T-cell (primary cell): ENCODE measurements at places on chromosomes 6 and 20.

DNA sequence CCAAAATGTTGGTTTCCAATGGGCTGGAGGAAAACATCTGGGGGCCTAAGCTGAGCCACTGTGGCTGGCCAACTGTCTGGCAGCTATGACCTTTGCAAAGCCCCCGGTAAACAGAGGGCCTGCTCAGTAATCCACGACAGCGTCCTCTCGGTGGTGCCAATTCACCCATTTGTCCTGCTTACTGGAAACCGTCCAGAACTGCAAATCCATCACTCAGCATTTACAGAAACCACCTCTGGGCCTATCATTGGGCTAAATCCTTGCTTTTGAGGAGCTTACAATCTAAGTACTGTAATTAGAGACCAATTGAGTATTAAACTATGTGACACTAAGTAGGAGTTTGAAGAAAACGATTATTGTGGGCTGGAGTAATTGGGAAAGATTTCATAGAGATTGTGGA lies 31.0 kb downstream of the ADAT2 start:
- no peak for DNase-seq

DNA sequence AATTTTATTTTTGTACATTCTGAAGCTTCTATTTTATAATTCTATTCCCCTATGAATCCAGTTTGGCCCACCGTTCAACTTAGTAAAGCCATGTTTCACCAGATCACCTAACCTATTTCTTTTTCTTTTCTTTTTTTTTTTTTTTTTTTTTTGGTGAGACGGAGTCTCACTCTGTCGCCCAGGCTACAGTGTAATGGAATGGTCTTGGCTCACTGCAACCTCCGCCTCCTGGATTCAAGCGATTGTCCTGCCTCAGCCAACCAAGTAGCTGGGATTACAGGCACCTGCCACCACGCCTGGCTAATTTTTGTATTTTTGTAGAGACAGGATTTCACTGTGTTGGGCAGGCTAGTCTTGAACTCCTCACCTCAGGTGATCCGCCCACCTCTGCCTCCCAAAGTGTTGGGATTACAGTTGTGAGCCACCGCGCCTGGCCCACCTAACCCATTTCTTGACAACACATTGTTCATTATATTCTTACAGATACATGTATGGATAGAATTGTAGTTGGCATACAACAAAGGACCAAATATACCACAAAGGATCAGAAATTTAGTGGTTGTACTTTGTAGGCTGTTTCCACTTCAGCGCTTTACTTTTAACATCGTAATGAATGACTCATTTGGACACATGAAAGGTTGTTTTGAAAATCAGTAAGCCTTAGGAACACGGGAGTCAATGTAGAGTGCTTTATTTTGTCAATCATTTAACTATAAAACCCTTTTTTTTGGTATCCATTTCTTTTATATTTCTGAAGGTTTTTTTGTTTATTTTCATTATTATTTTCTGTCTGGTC lies 63.2 kb downstream of the GJA1 start:
- DNase-seq, result no peak

DNA sequence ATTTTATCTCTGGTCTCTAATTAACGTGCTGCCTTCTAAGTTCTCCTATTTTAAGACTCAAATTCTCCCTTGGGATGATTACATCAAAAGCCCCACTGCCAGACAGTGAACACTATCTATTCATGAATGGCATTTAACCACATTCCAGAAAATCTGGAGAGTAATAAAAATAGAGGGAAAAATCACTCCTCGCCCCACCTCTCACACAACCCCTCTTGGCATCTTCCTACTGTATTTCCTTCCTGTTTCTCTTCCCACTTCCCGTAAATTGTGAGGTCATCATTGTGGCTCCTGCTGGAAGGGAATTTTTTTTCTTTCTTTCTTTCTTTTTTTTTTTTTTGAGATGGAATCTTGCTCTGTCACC lies 31.5 kb downstream of the RAB44 start:
- no peak for DNase-seq

- DNase-seq, result no peak
Observed at GRCh38 chr6:29506446-29507067, 18.8 kb upstream of the MAS1L start.

- DNase-seq, result no peak
Observed at GRCh38 chr6:101398716-101399615, 5.5 kb downstream of the GRIK2 start.

DNA sequence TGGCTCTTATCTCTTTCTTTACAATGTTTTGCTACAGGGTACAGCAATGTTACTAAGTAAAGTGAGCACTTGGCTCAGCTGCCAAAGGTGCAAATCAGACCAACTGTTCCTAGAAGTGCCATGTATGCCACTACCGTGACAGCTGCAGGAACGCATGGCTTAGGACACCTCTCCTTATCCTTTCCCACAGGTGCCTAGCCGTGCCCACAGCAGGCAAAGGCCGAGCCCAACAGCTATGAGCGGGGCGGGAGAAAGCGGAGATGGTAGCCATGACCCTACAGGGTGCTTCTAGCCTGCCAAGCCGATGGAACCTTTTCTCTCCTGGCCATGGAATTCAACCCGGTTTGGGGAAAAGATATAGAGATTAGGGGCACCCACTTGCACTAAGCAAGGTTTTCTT lies 97.1 kb downstream of the FAXC start:
- DNase-seq, result no peak

GRCh38 chr6:32178547-32179440 lies 589 bp downstream of the RNF5 start:
- no peak for DNase-seq

DNA sequence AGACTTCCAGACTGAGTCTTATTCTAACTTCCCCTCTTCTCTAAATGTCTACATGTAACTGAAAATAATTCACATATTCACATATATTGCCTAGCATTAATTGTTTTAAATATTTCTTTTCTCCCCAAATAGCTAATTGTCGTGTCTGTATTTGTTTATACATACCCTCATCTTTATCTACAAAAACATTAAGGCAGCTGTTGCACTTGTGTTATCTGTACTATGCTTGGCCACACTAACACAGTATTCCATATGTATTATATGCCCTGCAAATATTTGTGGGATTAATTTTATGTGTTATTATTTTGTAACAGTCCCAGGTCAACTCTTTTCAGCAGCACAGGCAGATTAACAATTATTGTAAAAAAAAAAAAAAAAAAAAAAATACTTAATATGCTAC lies 11.7 kb downstream of the HDAC2 start:
- no peak for DNase-seq

DNA sequence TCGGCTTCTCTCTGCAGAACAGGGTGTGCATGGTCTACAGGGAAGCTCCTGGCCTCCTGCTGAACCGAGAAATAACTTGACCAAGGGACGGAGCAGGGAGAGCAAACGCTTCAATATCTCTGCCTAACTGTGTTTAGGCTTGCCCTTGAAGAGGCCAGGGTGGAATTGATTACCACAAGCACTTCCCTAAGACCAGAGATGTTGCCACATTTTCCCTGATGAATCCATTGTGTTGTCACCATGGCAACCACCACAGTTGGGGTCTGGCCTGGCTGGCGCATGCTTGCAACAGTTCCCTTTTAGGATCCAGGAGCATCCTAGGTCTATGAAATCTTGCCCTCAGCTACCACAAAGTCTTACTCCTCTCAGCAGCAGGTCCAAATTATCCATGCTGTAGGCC lies 213.5 kb upstream of the SULF2 start:
- DNase-seq, result no peak

DNA sequence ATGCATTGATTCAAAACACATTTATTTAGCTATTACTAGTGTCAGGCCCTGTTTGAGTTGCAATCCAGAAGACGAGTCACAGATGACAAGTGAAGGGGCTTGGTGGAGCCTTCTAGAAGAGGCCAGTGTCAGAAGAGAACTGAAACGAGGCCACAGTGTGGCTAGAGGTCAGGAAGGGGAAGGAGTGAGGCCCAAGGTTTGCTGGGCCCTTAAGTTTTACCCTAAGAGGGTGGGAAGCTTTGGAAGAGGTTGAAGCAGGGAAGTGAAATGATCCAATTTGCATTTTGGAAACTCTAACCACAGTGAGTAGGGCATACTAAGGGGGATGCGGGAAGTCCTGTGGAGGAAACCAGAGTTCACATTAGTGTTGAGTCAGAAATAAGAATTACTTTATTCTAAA lies 25.0 kb downstream of the TTK start:
- DNase-seq, result no peak

DNA sequence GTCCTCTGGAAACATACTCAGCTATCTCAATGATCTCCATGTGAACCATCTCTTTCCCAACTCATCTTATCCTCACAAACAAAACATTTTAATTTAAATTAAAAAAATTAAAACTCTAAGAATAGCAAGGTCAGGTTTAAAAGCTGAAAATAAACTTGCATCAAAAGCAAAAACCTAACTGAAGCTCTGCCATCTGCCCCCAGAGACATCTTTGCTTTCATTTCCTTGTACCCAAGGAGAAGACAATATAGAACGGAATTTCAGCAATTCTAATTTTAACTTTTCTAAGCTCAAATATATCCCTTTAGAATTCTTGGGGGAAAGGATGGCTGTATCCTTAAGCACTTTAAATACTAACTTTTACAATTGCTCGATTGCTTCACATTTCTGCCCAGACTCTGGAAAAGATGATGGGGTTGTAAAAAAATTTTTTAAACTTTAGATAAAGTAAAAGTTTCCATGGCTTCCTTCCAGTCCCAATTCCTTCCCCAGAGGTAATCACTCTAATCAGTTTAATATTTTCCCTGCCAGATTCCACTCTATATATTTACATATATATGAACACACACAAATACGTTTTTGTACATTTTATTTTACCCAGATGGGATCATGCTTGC lies 69.2 kb upstream of the SMIM29 start:
- no peak for DNase-seq

DNA sequence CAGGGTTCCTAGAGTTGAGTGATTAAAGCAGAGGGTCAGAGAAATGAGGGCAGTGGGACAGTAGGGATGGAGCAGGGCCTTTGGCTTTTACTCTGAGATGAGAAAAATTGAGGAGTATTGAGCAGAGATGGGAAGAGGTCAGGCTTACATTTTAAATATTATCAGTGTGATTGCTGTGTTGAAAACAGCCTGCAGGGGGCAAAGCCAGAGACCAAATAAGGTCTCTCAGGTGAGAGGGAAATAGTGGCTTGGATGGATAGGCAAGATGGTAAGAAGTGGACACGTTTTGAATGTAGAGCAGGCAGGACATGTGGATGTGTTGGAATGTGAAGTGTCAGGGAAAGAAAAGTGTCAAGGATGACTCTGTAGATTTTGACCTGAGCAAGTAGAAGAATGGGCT lies 105.0 kb upstream of the MAP3K7 start:
- DNase-seq, result no peak

- DNase-seq, result no peak
Observed at GRCh38 chr6:37657112-37657886, 40.4 kb downstream of the MDGA1 start.

DNA sequence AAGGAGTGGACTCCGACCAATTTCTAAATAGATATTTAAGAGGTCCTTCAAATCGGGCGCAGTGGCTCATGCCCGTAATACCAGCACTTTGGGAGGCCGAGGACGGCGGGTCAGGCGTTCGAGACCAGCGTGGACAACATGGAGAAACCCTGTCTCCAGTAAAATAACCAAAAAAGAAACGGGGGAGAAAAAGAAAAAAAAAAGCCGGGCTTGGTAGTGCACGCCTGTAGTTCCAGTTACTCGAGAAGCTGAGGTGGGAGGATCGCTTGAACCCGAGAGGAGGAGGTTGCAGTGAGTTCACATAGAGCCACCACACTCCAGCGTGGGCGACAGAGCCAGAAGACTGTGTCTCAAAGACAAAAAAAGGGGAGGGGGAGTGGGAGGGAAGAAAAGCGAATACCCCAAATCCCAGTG lies 53.3 kb upstream of the HFE start:
- no peak for DNase-seq

DNA sequence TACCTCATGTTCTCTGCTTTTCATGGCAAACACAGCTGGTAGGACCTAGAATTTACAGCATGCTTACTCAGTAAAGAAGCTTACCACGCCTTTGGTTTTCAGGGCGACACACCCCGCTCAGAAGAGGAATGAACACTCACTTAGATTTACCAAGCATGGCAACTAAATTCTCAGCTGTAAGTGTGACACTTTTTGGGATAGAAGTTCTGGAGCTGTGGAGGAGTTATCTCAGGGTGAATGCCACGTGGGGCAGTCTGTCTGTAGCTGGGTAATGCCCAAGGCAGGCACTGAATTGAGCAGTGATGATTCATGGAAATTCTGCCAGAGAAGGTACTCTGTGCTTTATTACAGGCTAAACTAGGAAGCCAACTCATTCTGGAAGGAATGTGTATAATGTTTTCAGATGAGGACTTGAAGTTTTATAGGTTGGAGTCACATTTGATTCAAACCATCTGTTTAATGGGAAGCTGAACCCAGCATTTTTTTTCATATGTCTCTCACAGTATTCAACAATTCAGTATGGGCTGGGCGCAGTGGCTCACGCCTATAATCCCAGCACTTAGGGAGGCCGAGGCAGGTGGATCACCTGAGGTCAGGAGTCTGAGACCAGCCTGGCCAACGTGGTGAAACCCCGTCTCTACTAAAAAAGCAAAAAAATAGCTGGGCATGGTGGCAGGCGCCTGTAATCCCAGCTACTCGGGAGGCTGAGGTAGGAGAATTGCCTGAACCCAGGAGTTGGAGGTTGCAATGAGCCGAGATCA lies 3.5 kb upstream of the PRIM2 start:
- no peak for DNase-seq

DNA sequence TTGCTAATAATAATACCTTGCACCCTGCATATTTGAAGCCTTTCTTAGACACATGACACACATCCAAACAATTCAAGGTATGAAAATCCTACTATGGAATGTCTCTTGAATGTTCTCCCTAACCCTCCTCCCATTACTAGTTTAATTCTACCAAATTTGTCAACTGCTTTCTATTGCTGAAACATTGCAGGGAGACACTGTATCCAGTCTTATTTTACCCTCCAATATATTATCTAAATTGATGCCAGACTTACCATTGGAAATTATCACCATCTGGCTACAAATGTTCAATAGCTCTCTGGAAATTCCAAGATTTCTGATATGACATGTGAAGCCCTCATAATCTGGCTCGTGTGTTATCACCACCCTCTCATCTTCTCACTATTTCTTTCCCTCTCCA lies 1027.3 kb upstream of the CITED2 start:
- DNase-seq, result no peak

DNA sequence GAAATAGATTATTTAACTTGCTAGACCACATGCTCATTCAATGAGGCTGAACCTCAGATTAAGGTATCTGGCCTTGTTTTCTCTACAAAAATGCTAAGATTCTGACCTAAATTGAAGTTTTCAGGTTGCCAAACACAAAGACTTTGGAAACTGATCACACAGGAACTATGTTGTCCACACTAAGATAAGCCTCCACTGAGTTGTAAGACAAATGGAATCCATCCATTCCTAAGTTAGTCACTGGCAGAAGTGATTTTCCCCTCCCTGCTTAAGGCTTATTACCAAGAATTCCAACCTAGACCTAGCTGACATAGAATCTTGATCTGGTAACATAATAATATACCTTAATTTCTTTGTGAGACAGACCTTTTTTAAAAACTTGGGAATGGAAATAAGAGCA lies 608.1 kb downstream of the TENT5A start:
- no peak for DNase-seq
